ENCODE measurements at places on chromosomes 13 and 19.

DNA sequence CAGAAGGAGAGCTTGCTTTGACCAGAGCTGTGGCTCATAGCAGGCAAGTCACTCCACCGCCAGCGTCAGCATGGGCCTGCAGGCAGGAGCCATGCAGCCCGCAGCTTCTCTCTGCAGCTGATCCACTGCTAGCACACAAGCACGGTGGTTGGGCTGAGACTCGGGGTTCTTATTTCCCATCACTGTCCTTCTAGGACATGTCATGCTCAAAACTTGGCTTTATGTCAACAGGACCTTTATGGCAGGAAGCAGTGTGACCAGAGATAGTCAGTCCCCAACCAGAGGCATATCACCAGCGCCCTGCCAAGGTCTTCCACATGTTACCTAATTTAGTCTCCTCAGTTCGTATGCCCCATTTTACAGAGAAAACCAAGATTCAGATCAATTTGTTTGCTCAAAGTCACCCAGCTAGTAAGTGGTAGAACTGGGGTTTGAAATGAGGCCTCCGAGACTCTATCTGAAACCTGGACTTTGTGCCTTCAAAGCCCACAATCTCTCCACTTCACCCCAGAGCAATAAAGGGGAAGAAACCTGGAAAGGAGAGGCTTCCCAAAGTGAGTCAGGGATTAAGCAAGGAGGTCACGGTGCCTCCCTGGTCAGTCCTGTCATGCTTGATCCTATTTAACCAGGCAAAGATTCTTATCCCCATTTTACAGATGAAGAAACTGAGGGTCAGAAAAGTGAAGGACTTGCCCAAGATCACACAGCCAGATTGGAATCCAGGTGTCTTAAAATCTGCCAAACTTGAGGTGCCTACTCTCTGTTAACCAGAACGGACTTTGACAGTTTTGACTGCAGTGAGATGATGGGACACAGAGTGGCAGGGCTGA is 5.1 kb downstream of the TMEM272 start:
- DNase-seq = no peak

GRCh38 chr19:48680436-48681126 is 7.8 kb upstream of the NTN5 start:
- no peak for DNase-seq

DNA sequence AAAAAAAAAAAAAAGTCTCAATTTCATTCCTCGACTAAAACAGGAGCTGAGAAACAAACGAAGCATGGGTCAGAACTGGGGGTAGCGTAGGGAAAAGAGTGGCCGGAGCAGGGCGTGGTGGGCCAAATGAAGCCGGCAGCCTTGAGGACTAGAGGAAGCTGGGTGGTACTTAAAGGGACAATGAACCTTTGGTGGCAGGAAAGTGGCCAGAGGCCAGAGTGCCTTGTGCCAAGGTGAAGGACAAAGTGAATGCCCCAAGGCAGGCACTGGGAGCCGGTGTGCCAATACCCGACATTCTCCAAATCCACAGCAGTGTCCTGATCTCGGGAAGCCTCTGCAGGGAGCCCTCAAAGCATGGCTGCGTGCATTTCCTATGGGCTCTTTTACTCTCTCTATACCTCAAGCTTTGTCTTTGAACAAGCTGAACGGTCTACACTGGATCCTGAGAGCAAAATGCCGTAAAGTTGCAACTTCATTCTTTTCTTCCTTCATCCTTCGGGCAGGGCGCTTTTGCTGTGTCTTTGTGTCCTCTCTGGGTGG is 195.0 kb upstream of the KL start:
- no peak for DNase-seq

- no peak for DNase-seq
These were observed 11.1 kb downstream of the ZC3H13 start for GRCh38 chr13:46041419-46041839.

GRCh38 chr13:103007427-103007762 is 58.8 kb downstream of the SLC10A2 start:
- DNase-seq = no peak

- DNase-seq = no peak
These were observed 23.5 kb downstream of the EBPL start for GRCh38 chr13:49667773-49668172.

- DNase-seq = no peak
These were observed 28.2 kb downstream of the HPN start for GRCh38 chr19:35069696-35070095.
